ENCODE measurements at places on chromosomes 5 and 9.

DNA sequence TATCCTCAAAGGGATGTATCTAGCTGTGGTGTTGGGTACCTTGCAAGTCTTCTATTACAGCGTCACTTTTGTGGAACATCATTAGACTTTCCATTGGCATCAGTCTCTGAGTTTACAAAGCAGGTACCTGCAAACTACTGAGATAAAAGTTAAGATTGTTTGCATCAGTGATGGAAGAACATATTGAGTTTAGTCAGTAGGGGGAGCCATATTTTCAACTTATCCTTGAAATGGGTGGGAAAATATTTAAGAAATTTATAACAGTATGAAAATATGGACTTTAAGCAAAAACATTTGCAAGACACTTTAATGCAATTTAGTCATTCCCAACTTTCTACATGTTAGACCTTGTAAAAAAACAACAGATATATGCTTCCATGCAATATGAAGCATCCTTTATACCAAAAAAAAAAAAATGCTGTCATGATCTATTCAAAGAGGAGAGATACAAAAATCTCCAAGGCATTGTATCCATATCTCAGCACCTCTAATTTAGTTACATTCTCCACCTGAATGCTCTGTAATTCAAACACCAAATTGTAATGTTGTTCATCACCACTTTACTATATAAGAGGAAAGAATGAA lies 98.6 kb upstream of the ADAMTS19 start:
- no peak for DNase-seq

GRCh38 chr5:104914536-104915070 lies 1352.0 kb upstream of the NUDT12 start:
- no peak for DNase-seq

DNA sequence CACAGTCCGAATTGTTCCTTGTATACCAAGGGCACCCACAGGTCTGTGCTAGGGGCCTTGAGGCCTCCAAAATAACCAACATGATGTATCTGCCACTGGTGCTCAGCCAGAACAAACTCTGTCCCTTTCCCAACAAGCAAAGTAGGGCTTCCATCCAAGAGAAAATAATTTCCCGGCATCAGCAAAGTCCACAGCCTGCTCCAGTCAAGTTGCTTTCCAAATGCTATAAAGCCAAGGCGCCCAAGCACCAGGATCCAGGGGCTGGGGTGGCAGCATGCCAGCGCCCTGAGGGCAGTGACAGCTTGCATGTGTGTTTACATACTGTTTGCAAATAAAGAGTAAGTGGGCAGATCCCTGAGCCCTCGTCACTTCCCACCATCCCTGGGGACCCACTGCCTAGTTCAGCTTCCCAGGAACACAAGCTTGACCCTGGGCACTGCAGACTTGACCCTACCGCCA lies 155.9 kb downstream of the ERCC6L2 start:
- no peak for DNase-seq

GRCh38 chr9:97900103-97900737 lies 22.1 kb downstream of the TRMO start:
- no peak for DNase-seq

DNA sequence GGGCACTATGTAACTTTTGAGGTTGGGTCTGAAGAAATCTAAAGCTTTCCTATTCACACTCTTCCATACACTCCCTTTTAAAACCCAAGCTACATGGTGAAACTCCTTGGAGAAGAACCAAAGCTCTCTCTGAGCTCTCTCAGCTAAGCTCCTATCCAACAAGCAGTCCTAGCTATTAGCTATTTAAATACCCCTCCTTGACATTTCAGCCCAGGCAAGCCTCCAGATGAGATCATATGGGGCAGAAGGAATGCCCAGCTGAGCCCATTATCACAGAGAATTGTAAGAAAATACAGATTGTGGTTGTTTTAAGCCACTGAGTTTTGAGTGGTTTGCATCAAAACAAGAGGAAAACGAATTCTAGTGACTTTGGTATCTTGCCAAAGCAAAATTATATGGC lies 15.2 kb downstream of the HSPB3 start:
- no peak for DNase-seq

DNA sequence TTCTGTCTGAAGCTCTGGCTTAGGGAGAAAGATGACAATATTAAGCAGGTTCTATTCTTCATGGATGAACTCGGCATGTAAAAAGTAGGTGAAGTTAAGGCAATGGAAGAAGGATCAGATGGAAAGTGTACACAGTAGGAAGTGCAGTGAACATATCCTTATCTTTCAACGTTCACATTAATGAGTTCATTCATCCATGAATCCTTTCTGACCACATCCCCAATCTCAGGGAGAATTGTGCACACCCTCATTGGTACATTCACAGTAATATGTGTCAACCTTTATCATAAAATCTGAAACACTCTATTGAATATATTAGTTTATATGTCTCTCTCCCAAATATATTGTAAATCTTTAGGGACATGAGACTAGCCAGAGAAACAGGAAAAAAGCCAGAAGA lies 5.5 kb downstream of the GIN1 start:
- DNase-seq: no peak

DNA sequence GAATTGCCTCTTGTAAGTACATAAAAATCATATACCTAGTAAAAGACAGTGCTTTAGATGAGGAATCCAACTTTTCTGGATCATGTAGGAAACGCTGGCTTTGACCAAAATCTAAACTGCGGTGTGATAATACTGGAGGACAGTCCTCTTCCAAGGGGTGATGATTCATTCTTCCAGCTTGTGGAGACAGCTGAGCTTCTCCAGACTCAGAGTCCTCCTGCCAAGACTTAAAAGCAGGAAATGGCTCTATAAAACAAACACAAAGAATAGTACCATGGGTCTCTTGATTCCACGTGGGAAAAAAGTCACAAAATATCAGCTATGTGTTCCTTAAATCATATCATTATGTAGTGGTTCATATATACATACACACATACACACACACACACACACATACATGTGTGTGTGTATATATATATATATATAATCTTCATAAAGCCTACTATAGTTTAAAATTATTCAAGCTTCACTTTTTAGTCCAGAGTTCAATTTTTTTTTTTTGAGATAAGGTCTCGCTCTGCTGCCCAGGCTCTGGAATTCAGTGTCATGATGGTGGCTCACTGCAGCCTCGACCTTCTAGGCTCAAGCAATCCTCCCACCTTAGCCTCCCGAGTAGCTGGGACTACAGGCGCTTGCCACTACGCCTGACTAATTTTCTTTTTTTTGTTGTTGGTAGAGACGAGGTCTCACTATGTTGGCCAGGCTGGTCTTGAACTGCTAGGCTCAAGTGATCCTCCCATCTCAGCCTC lies 65.0 kb downstream of the PKD2L2 start:
- DNase-seq: no peak

DNA sequence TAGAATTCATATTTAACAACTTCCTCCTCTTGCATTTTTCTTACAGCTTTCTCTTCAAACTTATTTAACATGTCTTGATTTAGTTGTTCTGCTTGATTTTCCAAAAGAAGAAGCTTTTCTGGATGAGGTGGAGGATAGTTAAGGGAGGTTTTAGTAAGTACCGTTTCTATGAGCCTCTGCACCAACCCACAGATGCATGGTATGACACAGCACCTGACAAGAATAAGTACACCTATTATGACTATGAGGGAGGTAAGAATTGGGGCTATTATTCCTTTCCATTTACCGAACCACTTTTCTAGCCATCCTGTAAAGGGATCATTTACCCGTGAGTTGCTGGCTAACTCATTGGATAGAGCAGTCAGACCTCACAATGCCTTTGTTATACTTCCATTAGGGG lies 2.5 kb upstream of the HMGCS1 start:
- DNase-seq: no peak

- DNase-seq: no peak
These were observed 56.1 kb downstream of the GRIA1 start for GRCh38 chr5:153546566-153546965.

GRCh38 chr9:133127340-133127981 lies 6.4 kb upstream of the RALGDS start:
- no peak for DNase-seq

- DNase-seq: no peak
These were observed 240.7 kb upstream of the DAPK1 start for GRCh38 chr9:87256973-87257372.

DNA sequence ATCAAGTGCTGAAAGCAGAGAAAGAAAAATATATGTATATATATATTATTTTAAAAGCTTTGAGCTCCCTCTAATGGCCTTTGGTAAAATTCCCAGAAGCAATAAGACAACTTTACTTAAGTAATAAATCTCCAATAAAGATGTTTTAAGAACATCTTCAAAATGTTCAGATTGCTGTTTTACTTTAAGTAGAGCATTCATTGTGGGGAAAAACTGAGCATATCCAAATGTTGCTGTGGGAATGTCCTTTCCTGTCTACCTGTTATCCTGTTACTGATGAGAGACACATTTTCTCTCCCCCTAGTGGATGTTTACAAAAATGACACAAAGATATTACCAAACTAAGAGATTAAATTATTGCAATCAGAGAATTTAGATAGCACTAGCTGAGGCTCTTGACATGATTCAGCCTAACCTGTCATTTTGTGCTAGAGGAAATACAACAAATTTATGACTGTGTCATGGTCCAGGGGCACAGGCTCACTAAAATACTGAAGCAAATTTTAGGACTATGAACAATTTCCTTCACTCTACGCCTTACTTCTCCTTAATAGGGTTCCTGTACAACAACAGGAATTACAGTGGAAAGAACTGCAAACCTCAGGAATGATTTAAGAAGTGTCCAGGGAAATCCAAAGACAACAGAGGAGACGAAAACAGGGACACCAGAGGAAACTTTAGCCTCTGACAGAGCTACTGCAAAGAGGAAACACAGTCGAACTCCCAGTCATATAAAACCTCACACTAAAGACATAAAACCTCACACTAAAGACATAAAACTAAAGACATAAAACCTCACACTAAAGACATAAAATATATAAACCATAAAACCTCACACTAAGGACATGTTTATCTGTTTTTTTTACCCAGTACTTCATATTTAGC lies 24.3 kb upstream of the PRRC1 start:
- DNase-seq: no peak

DNA sequence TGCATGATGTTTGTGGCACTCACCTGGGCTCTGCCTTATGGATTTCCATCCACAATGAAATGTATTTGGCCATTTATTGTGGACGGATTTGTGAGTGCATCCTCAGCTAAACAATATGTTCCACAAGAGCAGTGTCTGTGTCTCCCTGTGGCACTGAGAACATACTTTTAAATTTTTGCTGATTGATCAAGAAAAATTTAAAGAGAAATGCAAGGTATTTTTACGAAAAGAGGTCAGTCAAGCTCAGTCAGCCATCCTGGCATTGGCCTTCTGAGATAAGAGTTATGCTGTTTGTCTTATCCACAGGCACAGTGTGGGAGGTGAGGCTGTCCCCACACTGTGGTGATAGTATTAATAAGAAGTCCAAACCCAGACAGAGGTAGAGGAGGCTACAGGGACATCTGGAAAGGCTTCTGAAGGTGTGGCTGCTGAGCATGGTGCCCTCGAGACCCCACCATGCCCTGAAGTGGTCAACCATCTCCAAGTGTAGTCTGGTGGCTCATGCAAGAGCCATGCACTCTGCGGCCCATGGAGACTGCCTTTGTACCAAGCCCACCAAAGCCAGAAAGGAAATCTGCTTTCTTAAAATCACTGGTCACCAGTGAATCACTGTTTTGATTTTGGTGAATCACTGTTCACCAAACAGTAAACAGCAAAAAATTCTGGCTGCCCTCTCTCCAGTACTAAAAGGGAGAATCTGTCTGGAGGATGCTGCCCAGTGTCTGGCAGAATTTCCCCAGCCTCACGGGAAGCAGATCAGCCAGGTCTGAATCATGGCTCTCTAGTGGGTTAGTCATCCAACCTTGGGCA lies 28.8 kb downstream of the SPOCK1 start:
- DNase-seq: no peak

- no peak for DNase-seq
These were observed 3.2 kb downstream of the PAPPA start for GRCh38 chr9:116156621-116157314.

DNA sequence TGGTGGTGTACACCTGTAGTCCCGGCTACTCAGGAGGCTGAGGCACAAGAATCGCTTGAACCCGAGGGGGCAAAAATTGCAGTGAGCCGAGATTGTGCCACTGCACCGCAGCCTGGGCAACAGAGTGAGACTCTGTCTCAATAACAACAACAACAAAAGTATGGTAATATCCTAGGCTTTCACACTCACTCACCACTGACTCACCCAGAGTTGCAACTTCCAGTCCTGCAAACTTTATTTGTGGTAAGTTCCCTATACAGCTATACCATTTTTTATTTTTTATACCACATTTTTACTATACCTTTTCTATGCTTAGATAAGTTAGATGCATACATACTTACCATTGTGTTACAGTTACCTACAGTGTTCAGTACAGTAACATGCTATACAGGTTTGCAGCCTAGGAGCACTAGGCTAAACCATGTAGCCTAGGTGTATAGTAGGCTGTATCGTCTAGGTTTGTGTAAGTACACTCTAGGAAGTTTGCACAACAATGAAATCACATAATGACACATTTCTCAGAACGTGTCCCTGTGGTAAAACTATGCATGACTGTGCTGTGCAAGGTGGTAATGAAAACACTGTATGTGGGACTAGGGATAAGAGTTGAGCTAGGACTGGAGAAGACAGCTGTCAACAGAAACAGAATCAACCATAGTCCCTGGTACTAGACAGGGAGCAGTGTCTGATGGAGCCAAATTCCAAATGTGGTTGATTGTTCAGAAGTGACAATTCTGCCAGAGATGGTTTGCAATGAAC lies 109.5 kb upstream of the RAD23B start:
- DNase-seq: no peak
